ENCODE measurements at places on chromosomes 11 and 22. TPM values are rescaled to one million over a fixed set of nuclear protein-coding genes. Genes with fewer than 3 reads are reported as not detected.

The C11orf16 gene
- total RNA-seq, result not detected

The OR8A1 gene
- not detected for total RNA-seq

The MMP12 gene
- not detected for total RNA-seq

The SLC22A25 gene
- total RNA-seq, result not detected

The SCGB2A2 gene
- total RNA-seq, result not detected

The ARVCF gene
- total RNA-seq, result 64.3 TPM

The LTBP3 gene
- total RNA-seq, result 61.8 TPM

The C11orf42 gene
- not detected for total RNA-seq

The OR52E5 gene
- total RNA-seq, result not detected

DNA sequence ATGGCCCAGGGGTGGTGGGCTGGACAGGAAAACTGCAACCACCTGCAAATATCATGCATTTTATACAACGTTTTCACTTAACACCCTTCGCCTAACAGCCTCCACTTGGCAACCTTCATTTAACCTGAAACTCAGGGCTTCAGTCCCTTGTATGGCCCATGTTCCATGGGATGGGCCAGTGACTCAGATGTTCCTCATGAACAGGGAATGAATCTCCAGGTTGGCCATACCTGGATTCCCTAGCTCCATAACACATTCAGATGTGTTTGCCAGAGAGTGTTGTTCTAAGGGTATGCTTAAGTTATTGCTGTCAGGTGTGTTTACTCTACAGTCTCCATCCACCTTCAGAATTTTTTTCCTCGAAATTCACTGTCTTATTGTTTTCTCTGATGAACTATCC lies 316.9 kb downstream of the JRKL start:
- H3K4me3 ChIP-seq, result no peak overlapping the region
- no peak for DNase-seq
- H3K27me3 ChIP-seq, result no peaks in the 10 kb centered on the region
- H3K36me3 ChIP-seq, result no peaks in the 10 kb centered on the region
- H3K4me1 ChIP-seq, result peaks cover 12% of the 10 kb centered on the region

DNA sequence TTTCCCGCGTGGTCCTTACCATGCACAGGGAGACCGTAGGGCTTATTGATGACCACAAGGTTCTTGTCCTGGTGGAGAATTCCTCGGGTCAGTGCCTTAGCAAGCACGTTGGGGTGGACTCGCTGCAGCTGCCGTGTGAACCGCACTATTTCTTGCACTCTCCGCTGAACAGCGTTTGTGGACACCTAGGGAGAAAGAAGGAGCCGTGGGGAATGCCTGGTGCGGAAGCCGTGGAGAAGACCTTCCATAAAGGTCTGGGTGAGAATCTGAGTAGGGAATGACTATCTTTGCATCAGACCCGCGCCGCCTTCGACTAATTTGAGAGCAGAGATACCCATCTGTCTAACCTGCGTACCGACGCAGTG lies 597 bp downstream of the RPUSD4 start:
- H3K4me1 ChIP-seq, result peaks cover 10% of the 10 kb centered on the region
- H3K36me3 ChIP-seq, result peaks cover 21% of the 10 kb centered on the region
- H3K27me3 ChIP-seq, result no peaks in the 10 kb centered on the region
- peak overlapping the region; percentile 95 for H3K4me3 ChIP-seq

DNA sequence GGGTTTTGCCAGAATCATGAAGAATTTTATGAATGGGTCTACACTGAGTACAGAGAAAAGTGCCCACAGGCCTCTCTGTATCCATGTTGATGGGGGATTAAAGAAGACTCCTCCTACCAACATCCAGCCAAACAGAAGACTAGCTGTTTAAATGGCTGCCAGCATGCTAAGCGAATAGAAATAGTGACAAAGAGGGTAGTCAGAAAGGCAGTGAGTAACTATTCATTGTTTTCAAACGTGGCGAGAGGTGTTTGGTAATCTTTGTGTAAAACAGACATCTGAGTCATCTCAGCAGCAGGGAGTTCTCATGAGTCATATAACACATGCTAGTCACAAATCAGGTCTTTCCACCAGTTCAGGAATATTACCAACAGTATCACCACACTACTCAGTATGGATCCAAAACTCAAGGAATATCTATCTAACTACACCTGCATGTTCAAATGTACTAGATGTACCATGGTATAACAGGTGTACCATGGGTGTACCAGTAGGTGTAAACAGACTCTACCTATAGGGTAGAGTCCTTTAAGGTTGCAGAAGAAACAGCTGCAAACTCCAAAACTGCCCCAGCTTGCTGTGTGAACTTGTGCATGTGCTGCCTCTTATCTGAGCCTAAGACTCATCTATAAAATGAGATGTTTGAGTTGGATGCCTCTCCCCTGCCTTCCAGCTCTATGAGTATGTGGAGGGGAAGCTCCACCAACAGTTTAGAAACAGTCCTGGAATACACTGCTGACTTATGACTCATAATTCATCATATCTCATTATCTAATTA lies 82.0 kb downstream of the SLC1A2 start:
- DNase-seq, result no peak
- H3K4me1 ChIP-seq, result no peaks in the 10 kb centered on the region
- H3K27me3 ChIP-seq, result no peaks in the 10 kb centered on the region
- H3K27ac ChIP-seq, result no peak overlapping the region

DNA sequence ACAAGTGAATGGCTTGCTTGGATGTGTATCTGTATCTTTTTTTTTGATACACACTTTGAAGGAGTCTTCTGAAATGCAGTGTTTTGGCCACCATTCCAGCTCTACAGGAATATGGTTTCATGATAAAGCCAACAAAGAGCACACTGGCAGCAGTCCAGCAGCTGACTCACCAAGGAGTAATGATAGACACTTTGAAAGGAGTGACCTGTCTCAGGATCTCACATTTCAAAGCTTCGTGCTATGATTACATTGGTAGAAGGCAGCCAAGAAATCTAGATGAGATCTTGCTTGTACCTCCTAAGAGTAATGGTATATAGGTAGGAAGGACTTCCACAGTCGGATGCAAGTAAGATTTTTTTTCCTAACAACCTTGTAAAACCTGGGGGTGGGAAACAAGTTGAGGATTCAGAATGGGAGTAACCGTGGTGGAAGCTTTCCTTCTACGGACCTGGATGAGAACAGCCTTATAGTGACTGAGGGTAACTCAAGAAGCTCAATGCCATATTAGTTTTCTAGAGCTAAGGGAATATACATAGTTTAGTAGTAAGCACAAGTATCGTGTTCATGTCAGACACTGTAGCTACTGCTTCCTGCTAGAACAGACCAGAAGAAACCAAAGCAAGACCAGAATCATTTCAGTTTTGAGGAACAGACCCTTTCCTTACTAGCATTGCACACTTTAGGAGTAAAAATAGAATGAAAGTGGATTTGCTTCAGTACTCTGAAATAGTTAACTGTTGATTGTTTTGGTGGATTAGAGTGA lies 25.0 kb downstream of the MTMR3 start:
- H3K4me3 ChIP-seq, result no peak overlapping the region
- no peaks in the 10 kb centered on the region for H3K36me3 ChIP-seq
- DNase-seq, result peak; percentile 71
- H3K27ac ChIP-seq, result peak overlapping the region; percentile 54
- H3K27me3 ChIP-seq, result no peaks in the 10 kb centered on the region

DNA sequence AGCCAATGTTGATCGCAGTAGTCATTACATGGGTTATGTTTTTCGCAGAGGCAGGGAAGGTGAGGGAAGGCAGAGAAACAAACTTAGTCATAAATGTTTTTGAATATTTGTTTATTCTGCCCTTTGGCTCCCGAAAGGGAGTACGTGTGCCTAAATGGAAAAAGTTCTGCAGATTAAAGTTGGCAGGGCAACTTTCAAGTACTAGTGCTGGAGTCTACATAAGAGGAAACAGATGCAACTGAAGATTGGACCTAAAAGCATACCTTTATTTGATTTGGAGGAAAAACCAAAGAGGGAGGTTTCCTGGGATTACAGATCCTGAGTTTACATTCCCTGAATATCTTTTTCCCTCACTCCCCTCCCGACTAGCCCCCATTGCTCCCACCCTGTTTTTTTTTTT lies 5.7 kb downstream of the HSD17B12 start:
- H3K4me1 ChIP-seq, result peaks cover 40% of the 10 kb centered on the region
- peak; percentile 24 for DNase-seq
- peaks cover 7% of the 10 kb centered on the region for H3K36me3 ChIP-seq
- H3K27me3 ChIP-seq, result no peaks in the 10 kb centered on the region

- no peaks in the 10 kb centered on the region for H3K27me3 ChIP-seq
- H3K4me3 ChIP-seq, result no peak overlapping the region
- peaks cover 11% of the 10 kb centered on the region for H3K4me1 ChIP-seq
- H3K36me3 ChIP-seq, result no peaks in the 10 kb centered on the region
- DNase-seq, result no peak
Observed at GRCh38 chr11:16081382-16082094, 274.8 kb downstream of the SOX6 start.

DNA sequence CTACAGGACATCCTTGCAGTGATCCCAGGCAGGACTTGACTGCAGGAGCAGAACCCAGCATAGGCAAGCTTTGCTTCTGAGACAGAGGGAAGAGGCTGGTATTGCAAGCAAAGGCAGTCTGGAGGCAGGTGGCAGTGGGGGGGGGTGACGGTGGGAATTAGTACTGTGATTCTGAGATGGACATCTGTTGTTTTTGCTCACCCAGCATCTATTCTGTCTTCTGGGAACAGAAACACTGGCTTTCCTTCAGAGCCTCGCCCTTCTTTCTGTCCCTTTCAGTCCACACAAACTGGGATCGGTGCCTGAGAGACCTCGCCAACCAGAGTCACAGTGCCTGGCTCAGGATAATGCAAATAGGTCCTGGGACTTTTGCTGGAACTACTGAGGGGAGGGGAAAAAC lies 31.2 kb upstream of the RASL10A start:
- no peak for DNase-seq
- no peak overlapping the region for H3K27ac ChIP-seq
- peaks cover 26% of the 10 kb centered on the region for H3K4me1 ChIP-seq

DNA sequence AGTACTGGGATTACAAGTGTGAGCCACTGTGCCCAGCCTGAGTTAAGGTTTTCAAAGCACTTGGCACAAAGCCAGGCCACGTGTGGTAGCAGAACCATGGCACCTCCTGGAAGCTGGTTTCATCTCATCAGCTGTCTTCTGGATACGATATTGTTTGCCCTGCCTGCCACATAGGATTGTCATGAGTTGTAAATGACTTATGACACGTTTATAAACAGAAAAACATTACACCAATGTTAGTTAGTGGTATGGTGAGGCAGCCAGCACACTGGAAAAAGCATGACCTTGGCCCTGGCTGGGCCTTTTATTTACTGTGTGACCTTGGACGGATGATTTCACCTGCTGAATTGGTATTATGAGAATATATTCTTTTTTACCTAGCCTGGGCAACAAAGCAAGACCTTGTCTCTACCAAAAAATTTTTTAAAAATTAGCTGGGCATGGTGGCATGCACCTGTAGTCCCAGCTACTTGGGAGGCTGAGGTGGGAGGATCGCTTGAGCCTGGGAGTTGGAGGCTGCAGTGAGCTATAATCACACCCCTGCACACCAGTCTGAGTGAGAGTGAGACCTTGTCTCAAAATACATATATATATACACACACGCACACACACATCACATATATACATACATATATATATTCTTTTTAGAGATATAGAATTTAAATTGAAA lies 24.0 kb upstream of the MYH9 start:
- no peaks in the 10 kb centered on the region for H3K27me3 ChIP-seq
- DNase-seq, result no peak
- H3K36me3 ChIP-seq, result no peaks in the 10 kb centered on the region
- no peak overlapping the region for H3K27ac ChIP-seq
- H3K4me3 ChIP-seq, result no peak overlapping the region
- peaks cover 10% of the 10 kb centered on the region for H3K4me1 ChIP-seq

GRCh38 chr22:50105208-50106100 lies 15.6 kb downstream of the MOV10L1 start:
- H3K27me3 ChIP-seq, result no peaks in the 10 kb centered on the region
- no peak overlapping the region for H3K4me3 ChIP-seq
- H3K36me3 ChIP-seq, result no peaks in the 10 kb centered on the region

DNA sequence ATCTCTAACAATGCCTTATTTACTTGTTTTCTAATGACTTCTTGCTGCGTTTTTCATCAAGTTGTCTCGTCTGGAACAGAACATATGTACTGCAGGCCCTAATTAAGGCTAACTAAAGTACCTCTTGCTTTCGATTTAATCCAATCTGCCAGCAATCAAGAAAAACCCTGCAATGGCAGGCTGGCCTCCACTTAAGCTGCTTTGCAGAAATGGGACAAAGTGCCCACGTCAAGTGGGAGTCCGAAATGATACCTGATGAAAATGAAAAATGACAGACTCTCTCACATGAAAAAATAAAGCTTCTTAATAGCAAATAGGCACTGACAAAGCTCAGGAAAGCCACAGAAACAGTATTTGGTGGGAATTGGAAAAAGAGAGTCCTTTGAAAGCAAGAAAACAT lies 1454.7 kb downstream of the FAM181B start:
- H3K4me1 ChIP-seq, result no peaks in the 10 kb centered on the region
- H3K27ac ChIP-seq, result no peak overlapping the region
- H3K4me3 ChIP-seq, result no peak overlapping the region

- H3K4me3 ChIP-seq, result no peak overlapping the region
- no peaks in the 10 kb centered on the region for H3K36me3 ChIP-seq
- no peak overlapping the region for H3K27ac ChIP-seq
- peaks cover 32% of the 10 kb centered on the region for H3K4me1 ChIP-seq
- no peaks in the 10 kb centered on the region for H3K27me3 ChIP-seq
Observed at GRCh38 chr11:9861860-9862725, 198.2 kb downstream of the SWAP70 start.

DNA sequence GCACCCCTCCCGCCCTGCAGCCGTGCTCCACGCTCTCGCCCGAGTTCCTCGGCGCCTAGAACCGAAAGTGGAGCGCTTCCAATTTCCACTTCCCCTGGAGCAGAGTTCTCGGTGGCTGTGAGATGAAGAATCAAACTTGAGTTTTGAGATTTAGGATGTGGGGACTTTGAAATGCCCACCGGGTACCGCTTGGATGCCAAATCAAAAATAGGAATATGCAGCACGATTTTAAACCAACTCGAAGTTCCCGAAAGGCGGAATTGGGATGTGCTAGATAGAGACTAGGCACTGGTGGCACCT lies 569 bp downstream of the POLA2 start:
- H3K4me1 ChIP-seq, result peaks cover 4% of the 10 kb centered on the region
- H3K36me3 ChIP-seq, result no peaks in the 10 kb centered on the region
- peak overlapping the region; percentile 78 for H3K27ac ChIP-seq
- H3K27me3 ChIP-seq, result no peaks in the 10 kb centered on the region

GRCh38 chr11:30631148-30631547 lies 45.0 kb upstream of the MPPED2 start:
- H3K4me1 ChIP-seq, result peaks cover 31% of the 10 kb centered on the region
- H3K36me3 ChIP-seq, result no peaks in the 10 kb centered on the region
- no peaks in the 10 kb centered on the region for H3K27me3 ChIP-seq
- H3K4me3 ChIP-seq, result no peak overlapping the region

GRCh38 chr22:46237453-46238124 lies 12.5 kb downstream of the CDPF1 start:
- H3K27me3 ChIP-seq, result no peaks in the 10 kb centered on the region
- no peak overlapping the region for H3K27ac ChIP-seq
- peaks cover 8% of the 10 kb centered on the region for H3K36me3 ChIP-seq
- no peak for DNase-seq
- H3K4me3 ChIP-seq, result no peak overlapping the region

GRCh38 chr11:126456783-126457542 lies 101.5 kb downstream of the ST3GAL4 start:
- H3K36me3 ChIP-seq, result no peaks in the 10 kb centered on the region
- peak overlapping the region; percentile 18 for H3K27ac ChIP-seq
- H3K4me1 ChIP-seq, result peaks cover 20% of the 10 kb centered on the region
- no peak overlapping the region for H3K4me3 ChIP-seq
- H3K27me3 ChIP-seq, result peaks cover 3% of the 10 kb centered on the region
- DNase-seq, result no peak

- H3K4me3 ChIP-seq, result no peak overlapping the region
- no peak for DNase-seq
- peaks cover 7% of the 10 kb centered on the region for H3K4me1 ChIP-seq
- H3K27me3 ChIP-seq, result peaks cover 42% of the 10 kb centered on the region
- H3K27ac ChIP-seq, result no peak overlapping the region
Observed at GRCh38 chr11:2932850-2933251, 3.6 kb upstream of the PHLDA2 start.
